HCT116 (cell line): ENCODE measurements at places on chromosomes 16 and 17.

DNA sequence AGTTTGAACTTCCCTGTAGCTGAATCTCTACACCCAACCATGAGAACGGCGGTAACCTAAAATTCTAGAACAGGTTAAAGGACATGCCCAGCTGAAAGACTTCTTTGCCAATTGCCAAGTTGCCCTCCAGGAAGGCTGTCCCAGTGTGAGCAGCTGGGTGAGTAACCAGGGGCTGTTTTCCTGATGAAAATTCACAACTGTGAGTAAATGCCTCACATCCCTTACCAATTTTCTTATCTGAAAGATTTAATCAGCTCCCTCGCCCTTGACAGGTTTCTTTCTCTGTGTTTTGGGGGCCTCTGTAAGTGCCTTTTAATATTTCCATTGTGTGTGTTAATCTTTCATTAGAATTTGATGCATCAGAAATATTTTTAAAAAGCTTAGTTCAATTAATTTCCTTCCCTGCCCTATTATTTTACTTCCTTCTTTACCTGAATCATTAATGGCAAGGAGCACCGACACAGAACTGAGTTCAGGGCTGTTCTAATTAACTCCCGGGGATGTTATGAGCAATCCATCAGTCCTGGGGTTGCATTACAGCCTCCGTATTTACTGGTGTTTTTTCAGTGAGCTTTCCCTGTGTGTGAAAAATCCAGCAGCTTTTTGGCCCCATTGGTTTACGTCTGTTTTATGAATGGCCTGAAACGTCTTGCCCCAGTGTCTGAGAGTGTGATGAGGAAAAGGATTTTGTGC is 152.9 kb downstream of the CLEC16A start:
- H3K4me1 ChIP-seq, result peaks cover 46% of the 10 kb centered on the region
- H3K27ac ChIP-seq, result no peak overlapping the region
- no peaks in the 10 kb centered on the region for H3K36me3 ChIP-seq
- DNase-seq, result no peak
- H3K4me3 ChIP-seq, result no peak overlapping the region

DNA sequence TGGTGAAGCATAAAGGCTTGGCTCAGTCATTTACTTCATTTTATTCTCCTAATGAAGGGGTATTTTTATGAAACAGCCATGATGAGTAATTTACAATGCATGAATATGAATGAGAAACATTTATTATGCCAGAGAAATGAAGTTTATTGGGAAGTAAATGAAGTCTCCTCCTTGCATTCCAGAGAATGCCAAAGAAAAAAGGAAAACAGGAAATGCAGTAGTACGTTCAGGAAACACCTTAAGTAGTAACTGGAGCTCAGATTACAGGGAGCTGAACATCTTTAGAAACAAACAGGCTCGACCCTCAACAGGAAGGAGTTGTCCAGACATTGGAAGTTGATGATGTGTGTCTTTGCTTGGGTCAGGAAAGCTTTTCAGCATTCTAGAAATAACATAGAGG is 4.6 kb downstream of the KRT34 start:
- no peak overlapping the region for H3K27ac ChIP-seq
- DNase-seq, result no peak
- H3K4me3 ChIP-seq, result no peak overlapping the region
- no peaks in the 10 kb centered on the region for H3K36me3 ChIP-seq
- no peaks in the 10 kb centered on the region for H3K4me1 ChIP-seq

GRCh38 chr16:53922067-53922806 is 218.3 kb downstream of the FTO start:
- no peak for DNase-seq
- H3K36me3 ChIP-seq, result no peaks in the 10 kb centered on the region
- H3K27me3 ChIP-seq, result no peaks in the 10 kb centered on the region
- no peak overlapping the region for H3K4me3 ChIP-seq
- H3K4me1 ChIP-seq, result no peaks in the 10 kb centered on the region
- no peak overlapping the region for H3K27ac ChIP-seq

GRCh38 chr17:29597361-29598172 is 4.6 kb downstream of the ANKRD13B start:
- no peak overlapping the region for H3K27ac ChIP-seq

DNA sequence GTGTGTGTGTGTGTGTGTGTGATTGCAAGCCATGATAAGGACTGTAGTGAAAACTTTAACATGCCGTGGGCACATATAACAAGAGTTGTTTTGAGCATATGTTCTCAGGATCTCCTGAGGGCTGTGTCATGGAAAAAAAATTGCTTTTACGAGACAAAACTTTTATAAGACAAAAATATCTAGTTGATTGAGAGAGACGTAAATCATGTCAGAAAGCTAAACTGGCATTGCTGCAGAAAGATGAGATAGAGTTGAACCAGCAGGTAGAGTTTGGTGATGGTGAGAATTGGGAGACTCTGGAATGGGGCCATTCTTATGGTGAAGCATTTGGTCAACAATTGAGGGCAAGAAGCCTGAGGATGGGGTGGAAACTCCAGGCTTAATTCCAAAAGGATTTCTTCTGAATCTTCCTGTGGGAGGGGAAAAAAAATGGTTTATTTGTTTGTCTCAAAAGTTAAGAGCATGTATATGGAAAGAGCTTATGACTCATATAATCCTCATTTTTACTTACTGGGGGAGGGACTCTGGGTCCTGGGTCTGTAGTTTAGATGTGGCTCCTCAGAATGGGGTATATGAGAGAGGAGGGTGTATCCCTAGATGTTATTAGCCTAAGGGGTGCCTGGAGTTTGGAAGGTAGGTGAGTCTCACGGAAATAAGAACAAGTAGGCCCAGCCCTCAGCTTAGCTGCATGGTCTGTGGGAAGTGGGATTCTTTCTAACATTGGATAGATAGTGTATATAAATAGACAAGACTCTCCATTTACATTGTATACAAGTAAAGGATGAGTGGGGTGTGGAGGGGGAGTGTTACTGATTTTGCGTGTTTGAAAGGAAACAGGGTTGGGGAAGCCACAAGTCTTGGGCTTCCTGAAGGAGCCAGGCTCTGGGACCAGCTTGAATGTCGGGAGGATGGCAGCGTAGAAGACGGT is 7.1 kb downstream of the MINK1 start:
- DNase-seq, result no peak
- H3K4me3 ChIP-seq, result no peak overlapping the region
- H3K27ac ChIP-seq, result no peak overlapping the region
